Fibroblast of skin of right biceps (primary cell): ENCODE measurements at places on chromosomes 7 and 10.

GRCh38 chr7:25392588-25393338 is 164.5 kb upstream of the NPVF start:
- DNase-seq: no peak

GRCh38 chr7:45716380-45717203 is 142.4 kb downstream of the ADCY1 start:
- no peak for DNase-seq

GRCh38 chr10:124595143-124595883 is 133.7 kb downstream of the LHPP start:
- DNase-seq: no peak

DNA sequence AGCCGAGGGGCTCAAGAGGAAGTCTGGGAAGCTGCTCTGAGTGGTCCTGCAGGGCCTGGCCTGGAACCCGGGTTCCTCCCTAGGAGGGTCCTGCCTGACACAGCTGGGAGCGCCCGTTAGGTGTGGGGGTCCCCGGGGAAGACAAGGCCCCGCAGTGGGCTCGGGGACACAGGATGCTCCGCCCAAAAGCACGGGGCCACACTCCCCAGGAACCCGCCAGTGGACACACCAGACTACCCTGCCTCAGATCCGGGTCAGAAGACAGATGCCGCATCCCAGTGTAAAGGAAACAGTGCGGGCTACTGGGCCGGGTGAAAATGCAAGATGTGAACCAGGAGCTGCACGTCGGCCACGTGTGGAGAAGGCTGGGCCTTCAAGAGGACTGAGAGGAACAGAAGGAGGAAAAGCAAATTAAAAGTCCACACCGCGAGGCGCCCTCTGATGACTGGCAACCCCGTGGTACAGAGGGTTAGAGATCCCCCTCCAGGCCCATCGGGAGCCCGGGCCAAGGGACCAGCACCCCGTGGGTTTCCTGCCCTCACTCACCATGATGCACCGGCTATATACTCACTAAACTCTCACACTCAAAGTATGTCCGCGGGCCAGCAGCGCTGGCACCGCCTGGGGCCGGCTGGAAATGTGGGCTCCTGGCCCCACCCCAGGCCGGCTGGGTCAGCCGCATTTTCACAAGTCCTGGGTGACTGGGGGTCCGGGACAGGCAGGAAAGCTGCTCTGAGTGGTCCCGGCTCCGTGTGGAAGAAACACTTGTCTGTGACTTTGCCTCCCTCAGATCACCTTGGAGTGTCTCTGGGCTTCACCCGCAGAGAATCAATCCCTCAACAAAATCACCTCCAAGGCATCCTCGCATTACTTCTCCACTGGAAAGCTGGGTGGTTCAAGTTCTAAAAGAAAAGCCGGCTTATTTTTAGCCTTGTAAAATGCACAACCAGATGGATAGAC is 6.1 kb downstream of the STK32C start:
- DNase-seq: no peak

DNA sequence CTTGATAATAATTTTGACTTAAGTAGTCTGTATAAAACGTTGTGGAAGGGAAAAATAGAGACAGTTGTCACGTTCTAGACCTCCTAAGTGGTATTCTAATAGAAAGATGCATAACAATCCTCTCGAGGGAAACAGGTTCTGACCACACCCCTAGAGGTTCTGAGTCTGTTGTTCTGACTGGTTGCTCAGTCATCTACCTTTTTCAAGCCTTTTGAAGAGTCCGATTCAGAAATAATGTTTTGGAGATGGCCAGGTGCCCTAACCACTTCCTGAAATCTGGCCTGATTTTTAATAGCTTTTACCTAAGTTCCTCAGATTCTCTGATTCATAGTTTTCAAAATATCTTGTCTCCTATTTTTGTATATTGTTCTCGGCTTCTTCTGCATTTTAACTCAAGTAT is 175.6 kb downstream of the HDAC9 start:
- no peak for DNase-seq

- no peak for DNase-seq
These were observed 52.8 kb upstream of the ZPBP start for GRCh38 chr7:50145801-50146338.

DNA sequence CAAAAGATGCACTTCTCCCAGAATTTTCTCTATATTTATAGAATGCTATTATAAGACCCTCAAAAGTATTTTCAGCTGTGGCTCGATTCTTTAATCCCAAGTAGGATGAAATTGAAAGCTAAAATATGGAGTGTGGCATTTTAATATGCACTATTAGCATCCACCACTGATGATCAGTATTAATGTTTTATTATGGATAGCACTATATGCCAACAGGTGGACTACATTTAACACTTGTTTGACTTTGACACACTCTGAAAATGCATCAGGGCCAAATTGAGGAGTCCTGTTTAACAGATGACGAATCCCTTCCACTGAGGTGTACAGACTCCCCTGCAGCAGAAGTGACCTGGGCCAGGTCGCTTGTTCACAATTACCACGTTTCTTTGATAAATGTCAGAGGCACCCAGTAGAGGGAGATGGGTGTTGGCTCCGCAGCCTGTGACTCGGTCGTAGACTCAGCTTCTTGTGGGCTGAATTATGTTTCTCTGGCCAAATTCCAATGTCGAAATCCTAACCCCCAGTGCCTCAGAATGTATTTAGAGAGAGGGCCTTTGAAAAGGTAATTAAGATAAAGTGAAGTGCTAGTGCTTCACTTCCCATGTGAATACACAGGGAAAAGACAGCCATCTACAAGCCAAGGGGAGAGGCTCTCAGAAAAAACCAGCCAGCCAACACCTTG is 48.1 kb downstream of the WIPF3 start:
- peak; percentile 40 for DNase-seq

DNA sequence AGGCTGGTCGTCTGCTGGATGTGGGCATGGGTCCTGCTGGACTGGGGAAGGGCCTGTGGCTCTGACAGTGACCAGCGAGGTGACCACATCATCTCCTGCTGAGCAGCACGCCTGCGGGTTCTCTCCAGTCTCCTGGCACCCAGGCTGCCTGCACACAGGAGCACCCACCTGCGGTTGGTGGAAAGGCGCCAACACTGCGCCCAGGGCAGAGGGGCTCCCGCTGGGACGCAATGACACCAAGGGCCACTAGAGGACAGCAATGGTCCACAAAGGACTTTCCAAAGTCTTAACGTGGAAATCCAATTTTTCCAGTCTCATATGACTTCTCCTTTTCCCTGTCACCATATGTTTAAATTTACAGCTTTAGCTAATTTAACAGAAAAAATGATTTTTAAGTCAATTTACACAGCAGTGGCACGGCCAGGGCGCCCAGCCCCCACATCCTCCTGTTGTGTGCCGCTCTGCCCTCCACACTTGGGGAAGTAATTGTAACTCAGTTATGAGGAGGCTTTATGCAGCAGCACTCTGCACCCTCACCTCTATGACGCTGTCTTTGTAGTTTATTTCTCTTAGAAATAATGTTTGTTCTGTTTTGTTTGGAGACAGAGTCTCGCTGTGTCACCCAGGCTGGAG is 38.1 kb downstream of the CFAP46 start:
- peak; percentile 17 for DNase-seq

- DNase-seq: no peak
These were observed 100.0 kb downstream of the MTERF1 start for GRCh38 chr7:91780521-91780920.

- no peak for DNase-seq
These were observed 621.8 kb upstream of the FZD8 start for GRCh38 chr10:36263871-36264270.

DNA sequence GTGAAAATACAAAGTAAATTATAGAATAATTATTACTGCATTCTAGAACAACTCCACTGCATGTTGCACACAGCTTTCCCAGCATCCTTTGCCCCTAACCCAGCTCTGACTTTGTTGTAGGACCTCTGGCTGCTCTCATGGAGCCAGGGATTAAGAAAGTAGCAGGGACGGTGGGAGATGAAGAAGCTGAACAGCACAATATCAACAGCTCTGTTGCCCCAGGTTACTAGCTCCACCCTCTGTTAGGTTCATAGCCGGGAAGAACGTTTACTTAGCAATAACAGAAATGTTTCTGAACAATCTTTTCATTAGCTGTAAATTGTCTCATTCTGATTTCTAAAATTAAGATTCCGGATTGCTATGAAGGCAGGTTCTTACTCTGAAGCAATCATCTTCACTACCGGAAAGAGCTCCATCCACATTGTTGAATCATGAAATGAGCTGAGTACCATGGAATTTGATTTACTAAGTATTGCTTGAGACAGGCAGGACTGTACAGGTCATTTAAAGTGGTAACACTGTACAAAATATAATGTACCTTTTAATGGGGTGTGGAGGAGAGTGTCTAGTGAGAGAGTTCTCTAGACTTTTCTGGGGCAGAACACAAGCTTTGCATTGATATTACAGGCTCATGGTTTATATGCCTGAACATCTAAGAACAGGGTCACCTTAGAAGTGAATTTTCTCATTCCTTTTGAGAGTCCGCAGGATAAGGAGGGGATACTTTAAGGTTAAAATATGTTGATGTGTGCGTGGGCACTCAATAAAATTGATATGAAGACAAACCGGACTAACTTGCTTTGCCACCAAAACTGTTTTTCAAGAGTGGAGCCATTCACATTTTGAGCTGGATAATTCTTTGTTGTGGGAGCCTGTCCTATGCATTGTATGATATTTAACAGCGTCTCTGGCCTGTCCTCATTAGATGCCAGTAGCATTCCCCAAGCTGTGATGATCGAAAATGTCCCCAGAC is 20.8 kb upstream of the RAB18 start:
- DNase-seq: peak; percentile 42

DNA sequence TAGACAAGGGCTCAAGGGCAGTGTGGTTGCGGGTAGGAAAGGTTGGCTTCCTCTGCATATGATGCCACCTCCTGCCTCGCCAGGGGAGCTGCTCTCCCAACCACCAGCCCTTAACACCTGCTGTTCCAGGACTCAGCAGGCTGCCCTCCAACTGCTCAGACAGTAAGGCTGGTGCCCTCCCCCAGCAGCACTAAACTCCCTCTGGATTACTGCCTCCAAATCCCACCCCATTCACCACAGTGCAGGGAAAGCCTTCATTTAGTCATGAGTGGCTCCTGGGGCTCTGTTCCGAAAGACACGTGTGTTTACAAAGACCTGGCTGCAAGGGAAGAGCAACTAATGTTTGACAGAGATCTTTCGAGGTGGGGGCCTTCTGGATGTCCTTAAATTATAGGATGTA is 437.2 kb upstream of the MKI67 start:
- no peak for DNase-seq

DNA sequence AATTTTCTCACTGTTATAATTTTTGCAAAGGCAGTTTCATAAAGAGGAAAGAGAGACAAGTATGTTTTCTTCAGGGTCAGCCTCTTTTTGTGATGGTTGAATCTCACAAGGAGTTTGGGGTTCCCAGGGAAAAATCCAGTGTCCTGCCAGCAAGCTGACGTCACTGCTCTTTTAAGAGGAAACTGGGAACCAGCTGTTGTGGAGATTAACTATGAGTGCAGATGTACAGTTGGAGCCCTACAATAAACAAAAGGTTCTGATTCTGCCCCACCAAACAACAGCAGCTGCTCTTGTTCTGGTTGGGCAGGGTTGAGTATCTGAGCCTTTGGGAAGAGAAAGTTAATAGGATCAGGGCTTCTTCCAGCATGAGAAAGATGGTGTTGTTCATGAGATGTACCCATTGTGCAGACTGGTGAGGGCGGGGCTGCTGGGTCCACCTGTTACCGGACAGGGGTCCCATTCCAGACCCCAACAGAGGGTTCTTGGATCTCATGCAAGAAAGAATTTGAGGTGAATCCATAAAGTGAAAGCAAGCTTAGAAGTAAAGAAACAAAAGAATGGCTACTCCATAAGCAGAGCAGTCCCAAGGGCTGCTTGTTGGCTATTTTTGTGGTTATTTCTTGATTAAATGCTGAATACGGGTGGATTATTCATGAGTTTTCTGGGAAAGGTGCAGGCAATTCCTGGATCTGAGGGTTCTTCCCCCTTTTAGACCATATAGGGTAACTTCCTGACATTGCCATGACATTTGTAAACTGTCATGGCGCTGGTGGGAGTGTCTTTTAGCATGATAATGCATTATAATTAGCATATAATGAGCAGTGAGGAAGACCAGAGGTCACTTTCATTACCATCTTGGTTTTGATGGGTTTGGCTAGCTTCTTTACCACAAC is 12.5 kb downstream of the PRF1 start:
- DNase-seq: no peak

- DNase-seq: no peak
These were observed 6.9 kb upstream of the GSTO2 start for GRCh38 chr10:104262055-104262454.

DNA sequence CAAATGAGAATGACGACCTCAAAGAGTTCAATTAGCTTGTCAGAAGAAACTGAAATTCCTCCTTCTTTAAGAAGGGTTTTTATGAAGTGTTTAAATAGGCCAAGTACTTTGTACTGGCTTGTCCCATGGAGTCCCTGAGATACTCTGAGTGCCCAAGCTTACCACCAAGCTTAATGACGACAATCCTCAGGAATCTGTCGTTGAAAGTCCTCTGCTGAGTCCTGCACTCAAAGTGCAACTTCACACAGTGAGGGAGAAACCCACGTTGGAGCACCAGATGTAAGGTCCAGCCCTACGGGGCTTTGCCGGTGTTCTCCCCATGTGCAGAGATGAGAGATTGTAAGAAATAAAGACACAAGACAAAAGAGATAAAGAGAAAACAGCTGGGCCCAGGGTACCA is 42.8 kb upstream of the AKR1C2 start:
- no peak for DNase-seq

- DNase-seq: no peak
These were observed 45.5 kb upstream of the NKX2-3 start for GRCh38 chr10:99487125-99487807.

DNA sequence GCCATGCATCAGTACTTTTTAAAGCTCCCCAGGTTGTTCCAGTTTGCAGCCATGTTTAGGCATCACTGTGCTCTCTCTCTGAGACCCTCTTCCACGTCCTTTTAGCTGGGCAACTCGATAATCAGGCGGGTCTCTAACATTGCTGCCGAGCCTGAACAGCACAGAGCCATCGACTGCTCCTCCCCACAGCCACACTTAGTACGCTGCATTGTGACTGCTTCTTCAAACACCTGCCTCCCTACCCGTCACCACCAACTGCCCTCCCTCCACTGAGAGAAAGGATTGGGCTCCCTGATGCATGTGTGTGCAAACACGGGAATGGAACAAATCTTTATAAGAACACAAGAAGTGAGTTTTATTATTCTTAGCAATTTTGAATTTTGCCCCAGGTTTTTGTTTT is 11.4 kb upstream of the TACR2 start:
- DNase-seq: no peak

DNA sequence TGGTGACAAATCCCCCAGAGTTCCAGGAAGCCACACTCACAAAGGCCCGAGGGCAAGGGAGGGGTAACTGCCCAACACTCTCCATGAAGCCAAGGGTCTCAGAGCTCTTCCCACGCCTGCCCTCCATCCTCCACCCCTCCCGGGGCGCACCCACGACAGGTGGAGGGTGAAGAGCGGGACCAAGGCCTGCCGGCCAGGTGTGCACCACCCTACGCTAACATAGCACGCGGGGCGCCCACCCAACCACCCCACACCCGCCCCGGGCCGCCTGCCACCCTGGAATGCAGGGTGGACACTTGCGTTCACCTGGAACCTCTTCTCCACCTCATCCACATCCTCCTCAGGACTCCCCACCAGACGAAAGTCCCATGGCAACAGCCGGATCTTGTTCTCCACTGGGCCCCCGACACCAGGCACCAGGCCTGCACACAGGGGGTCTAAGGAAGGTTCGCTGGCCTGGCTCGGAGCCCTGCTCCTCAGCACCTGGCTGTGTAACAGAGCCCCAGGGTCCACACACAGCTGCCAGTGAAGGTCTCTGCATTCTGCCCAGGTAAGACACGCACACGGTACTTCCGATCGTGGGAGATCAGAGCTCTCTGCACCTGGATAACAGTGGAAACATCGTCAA is 32.7 kb downstream of the MAD1L1 start:
- DNase-seq: no peak

GRCh38 chr10:34960983-34961382 is 129.2 kb downstream of the CUL2 start:
- DNase-seq: no peak
